B cell (primary cell): ENCODE measurements at places on chromosomes 3 and 15. TPM values are rescaled to one million over a fixed set of nuclear protein-coding genes. Genes with fewer than 3 reads are reported as not detected.

The CYP1A1 gene
- polyA plus RNA-seq = 0.24 and 0.25 TPM in 2 replicates

The CFAP100 gene
- not detected in 2 replicates for polyA plus RNA-seq

The RRP9 gene
- polyA plus RNA-seq = 19.8 and 21.9 TPM in 2 replicates

The DLG1 gene
- polyA plus RNA-seq = 23.4 and 32.5 TPM in 2 replicates

The ROPN1 gene
- polyA plus RNA-seq = not detected in 2 replicates

The ZMYND10 gene
- polyA plus RNA-seq = 2.4 and 3.4 TPM in 2 replicates

The UROC1 gene
- polyA plus RNA-seq = not detected in 2 replicates

The PLA2G4E gene
- polyA plus RNA-seq = not detected in 2 replicates

The MLH1 gene
- 22.4 and 26.1 TPM in 2 replicates for polyA plus RNA-seq

The GABRB3 gene
- polyA plus RNA-seq = 0.07 TPM in 1 of 2 replicates, not detected in the other

The LTF gene
- polyA plus RNA-seq = not detected in 2 replicates

The EFCAB12 gene
- 3.1 and 3.5 TPM in 2 replicates for polyA plus RNA-seq

The PIF1 gene
- 6.2 and 6.8 TPM in 2 replicates for polyA plus RNA-seq

The RAD18 gene
- polyA plus RNA-seq = 4.8 and 7.1 TPM in 2 replicates

The SCAMP5 gene
- 0.71 and 3.4 TPM in 2 replicates for polyA plus RNA-seq
